Occipital lobe (tissue), 3 donors: ENCODE measurements at places on chromosomes 6 and 20. TPM values are rescaled to one million over a fixed set of nuclear protein-coding genes. Genes with fewer than 3 reads are reported as not detected.

Gene IL17F
- total RNA-seq: not detected

Gene MDFI
- 11.7 TPM for total RNA-seq

Gene CUL7
- 12.8 TPM for total RNA-seq

Gene MCM3
- total RNA-seq: 15.0 TPM

DNA sequence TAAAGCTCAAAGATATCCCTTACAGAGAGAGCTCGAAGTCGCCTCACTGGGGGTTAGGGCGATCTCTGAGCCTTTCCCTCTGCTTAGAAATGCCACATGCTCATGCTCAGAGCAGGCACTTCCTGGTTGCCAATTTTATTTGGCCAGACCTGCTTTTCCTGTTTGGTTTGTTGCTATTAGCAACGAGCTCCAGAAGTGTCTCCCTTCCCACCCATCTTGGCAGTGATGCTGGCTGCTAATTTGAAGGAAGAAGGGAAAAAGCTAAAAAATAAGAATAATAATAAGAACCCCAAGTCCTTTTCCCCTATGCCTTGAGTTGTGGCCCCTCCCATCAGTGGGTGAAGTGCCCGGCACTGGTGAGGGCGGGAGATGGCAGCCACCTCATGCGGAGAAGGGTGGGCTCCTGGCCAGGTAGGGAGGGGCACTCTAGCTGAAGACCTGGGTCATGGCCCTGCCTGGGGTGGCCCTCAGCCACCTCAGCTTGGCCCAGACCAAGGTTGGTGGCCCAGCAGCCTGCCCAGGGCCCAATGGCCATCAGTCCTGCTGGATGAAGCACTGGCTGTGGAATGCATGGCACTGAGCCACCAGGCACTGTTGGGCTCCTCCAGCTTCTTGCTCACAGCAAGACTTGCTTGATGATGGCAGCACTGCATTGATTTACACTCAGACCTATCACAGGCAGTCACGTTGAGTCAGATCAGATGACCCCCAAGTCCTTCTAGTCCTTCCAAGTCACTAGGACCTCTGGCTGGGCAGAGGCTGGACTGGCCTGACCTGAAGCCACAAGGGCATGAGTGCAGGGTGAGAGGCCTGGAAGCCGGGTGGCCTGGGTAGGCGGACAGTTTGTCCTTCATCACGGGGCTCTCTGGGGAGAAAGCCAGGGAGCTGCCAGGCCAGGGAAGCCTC, 79.0 kb downstream of the SYNJ2 start:
- DNase-seq: peak; percentile 65
